Stimulated activated CD4-positive, alpha-beta T cell treated with anti-CD3 and anti-CD28 coated beads, Interleukin-2, amount 100 ng/mL, for 24 hours (primary cell): ENCODE measurements at places on chromosomes 6 and 20.
A peak's percentile ranks its signal among the peaks of the same experiment; 100 is the strongest.

- DNase-seq: peak; percentile 9
Observed at GRCh38 chr6:1585669-1586049, 24.1 kb upstream of the FOXC1 start.

DNA sequence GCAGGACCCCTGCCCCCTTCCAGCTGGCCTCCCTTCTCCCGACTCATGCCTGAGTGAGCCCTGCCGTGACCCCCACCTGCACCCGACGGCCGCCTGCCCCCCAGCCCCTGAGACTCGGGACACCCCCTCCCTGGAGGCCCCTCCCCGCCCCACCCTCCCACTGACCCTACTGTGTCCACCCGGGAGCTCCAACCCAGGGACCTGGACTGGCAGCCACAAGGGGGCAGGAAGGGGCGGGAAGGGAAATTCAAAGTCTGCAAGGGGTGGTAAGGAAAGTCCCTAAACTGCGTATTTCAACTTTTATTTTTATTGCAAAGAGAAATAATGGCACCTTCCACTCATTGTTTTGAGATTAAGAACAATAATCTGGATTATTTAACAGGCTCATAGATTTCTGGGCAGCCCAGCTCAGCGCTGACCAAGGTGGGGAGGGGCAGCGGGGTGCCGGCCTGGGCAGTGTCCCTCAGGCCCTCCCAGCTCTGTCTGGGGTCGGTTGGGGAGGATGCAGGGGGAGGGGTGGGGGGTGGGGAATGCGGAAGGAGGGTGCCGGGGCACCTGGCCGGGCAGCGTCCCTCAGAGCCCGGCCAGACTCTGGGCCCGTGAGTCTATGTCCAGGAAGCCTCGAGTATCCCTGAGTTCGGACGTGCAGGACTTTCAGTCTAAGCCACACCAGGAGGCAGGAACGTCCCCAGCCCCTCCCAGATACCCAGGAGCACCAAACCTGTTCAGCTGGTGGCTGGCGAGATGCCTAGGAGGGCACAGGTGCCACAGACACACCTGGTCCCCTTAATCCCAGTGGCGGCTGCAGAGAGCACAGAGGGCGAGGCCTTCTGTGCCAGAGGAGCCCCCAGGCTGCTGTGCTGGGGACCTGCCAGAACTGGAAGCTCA lies 1.3 kb upstream of the PTK6 start:
- DNase-seq: no peak

GRCh38 chr20:49447946-49448809 lies 34.3 kb downstream of the KCNB1 start:
- no peak for DNase-seq

DNA sequence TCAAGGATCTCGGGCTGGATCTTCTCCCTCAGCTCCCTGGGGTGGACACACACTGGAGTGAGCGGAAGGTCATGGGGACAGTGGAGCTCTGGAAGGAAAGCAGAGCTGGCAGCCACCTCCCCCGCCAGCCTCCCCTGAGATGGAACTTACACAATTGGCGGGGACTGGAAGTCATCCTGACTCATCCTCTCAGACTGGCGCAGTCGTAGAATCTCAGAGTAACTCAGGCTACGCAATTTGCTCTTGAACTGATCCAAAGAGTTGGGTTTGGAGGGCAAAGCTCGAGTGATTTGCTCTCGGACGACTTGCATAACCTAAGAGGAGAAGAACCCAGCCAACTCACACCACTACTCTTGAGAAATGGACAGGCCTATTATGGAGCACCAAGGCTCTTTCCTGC lies 34.8 kb downstream of the ELMO2 start:
- DNase-seq: no peak

DNA sequence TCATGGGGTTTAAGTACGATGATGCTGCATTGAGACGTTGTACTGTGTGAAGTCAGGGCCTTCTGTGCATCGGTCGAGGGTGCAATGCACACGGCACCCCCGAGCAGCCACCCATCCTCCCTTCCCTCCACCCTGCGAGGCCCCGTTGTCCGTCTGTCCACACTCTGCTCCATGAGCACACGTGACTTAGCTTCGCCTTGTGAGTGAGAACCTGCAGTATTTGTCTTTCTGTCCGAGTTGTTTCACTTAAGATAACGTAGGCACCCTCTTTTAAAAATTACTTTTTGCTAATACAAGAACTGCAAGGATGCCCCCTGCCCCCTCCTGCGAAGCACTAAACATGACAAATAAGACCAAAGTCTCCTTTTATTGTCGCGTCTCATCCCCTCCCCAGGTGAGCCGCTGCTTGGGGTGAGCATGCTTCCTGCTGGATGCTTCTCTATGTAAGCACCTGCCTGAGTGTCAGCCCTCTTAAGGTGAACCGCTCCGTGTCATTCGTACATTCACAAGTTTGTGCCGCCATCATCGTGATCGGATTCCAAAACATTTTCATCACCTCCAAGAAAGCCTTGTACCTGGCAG lies 3.6 kb upstream of the RBBP8NL start:
- DNase-seq: no peak

GRCh38 chr6:38239719-38240451 lies 399.8 kb downstream of the BTBD9 start:
- no peak for DNase-seq

- no peak for DNase-seq
Observed at GRCh38 chr6:2957696-2958330, 13.6 kb downstream of the SERPINB6 start.

GRCh38 chr20:44089987-44090674 lies 96.9 kb downstream of the JPH2 start:
- DNase-seq: no peak

DNA sequence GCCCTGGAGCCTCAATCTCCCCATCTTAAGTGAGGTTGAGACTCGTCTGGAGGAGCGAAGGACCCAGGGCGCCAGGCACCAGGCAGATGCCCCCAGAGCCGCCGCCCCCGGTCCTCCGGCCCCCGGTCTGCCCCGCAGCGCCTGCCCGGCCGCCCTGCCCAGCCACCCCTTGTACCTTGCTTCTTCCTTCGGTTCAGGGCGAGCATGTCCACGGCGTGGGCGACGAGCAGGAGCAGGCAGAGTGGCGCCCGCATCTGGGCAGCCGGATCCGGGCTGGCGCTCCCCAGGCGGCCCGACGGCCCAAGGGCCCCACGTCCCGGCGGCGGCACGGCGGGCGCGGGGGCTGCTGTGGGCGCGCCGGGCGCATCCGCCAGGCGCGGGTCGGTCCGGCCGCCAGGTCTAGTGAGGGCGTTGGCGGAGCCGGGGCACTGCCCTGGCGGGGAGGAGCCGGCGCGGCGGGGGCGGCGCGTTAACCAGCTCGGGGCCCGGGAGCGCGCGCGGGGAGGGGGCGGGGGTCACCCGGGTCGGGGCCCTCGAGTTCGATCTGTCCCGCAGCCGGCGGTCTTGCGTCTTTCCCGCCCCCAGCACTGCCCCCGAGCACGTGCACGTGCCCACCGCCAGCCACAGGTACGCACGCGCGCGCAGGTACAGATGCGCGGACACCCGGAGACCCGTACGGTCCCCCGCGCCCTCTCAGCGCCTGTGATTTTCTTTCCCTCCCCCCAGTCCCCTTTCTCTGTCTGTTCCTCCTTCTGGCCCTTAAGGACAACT lies at the start of gene RSPO4:
Gene RSPO4 (minus strand): TSS at position 401 of the 771 bp plus-strand sequence. CDS start 147 bp downstream, at position 254.
- no peak for DNase-seq

- DNase-seq: no peak
Observed at GRCh38 chr6:169158174-169158573, 95.5 kb downstream of the THBS2 start.

DNA sequence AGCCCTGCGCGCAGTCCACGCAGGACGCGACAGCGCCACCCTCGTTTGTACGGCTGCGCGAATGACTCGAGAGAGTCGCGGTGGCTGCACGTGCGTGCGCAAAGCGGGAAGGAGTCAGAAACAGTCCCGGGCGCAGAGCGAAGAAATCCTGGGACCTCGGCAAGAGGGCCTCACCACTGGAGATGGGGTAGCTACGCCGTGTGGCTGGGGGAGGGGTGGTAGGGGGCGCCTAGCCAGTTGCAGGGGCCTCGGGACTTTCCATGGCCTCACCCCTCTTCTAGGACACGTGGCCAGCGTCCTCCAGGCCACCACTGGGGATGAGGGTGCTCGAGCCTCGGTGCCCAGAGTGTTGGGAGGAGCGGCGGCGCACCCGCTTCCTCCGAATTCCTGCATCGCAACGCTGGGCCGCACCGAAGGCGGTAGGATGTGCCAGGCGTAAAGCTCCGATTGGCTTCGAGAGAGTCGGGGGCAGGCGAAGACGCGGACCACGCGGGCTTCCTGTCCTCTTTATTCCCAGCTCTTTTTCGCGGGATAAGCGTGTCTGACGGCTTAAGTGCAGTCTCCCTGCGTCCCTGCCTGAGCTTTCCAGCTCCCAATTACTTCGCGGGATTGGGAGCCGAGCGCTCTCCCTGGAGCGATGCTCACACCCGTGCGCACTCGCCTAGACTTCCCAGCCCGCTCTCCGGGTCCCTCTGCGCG lies 38.7 kb downstream of the NCR2 start:
- DNase-seq: peak; percentile 16

GRCh38 chr6:139474145-139475108 lies 100.0 kb upstream of the CITED2 start:
- no peak for DNase-seq

- no peak for DNase-seq
Observed at GRCh38 chr6:135883045-135883444, 31.5 kb downstream of the PDE7B start.

- DNase-seq: no peak
Observed at GRCh38 chr20:11796026-11796425, 121.7 kb upstream of the BTBD3 start.

DNA sequence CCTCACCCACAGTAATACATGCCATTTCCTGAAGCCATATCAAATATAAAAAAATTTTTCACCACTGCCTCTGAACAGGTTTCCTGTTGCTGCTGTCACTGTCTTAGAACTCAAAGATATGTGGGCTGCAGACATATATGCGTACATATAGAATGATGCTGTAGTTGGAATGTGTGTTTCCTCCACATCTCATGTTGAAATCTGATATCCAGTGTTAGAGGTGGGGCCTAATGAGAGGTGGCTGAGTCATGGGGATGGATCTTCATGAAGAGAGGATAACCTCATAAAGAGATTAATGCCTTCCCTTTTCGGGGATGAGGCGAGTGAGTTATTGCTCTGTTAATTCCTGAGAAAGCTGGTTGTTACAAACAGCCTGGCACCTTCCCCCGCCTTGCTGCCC lies 7.7 kb upstream of the SCP2D1 start:
- DNase-seq: no peak

DNA sequence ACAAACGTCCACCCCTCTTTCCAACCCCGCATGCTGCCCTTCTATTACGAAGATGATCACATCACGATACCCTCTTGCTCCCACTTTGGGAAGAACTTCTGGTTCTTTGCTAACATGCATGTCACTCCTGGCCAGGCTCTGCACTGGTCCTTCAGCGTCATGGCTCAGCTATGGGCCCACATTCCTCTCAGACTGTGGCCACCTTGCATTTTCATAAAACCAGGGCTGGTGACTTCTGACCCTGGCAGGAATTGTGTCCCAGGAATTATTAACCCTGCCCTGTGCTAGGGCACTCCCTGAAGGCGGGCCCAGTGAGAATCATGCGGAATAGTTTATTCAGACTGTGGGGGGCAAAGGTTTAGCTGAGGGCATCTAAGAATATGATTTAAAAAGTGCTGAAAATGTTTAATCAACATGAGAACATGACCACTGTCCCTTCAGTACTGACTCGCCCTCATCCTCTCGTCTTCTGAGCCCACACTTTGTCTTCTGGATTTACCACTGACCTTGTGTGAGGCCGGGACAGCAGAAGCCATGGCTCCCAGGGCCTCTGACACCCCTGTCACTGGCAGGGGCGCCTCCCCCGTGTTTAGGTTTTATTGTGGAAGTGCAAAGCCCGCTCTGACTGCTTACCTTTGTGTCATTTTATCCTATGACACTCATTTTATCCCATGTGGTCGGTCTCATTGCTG lies 38.1 kb upstream of the THBS2 start:
- DNase-seq: no peak

GRCh38 chr6:112690497-112691202 lies 343.5 kb downstream of the RFPL4B start:
- no peak for DNase-seq

DNA sequence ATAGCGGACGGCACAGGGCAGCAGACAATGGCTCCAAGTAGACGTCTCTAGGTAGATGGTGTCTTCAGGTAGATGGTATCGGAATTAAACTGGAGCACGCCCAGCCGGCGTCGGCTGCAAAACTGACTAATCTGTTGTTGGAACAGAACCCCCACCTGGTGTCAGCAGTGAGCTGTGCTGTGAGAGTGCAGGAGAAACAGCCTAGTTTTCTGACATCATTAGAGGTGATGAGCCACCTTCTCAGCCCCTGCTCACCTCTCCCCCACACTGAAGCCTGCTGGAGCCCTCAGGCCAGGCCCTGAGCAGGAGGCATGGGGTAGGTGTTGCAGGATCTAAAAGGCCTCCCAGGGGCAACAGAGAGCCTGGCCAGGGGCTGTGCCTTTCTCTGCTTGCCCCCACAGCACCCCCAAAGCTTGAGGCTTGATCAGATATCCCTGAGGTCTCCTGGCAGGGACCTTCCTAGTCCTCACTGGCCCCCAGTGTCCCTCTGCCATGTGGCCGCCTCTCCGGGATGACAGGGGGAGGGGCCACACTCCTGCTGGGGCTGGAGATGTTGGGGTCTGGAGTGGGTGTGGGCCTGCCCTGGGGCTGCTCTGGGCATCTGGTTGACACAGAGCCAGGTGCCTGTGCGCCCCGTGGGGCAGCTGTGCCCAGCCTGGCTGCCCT lies 6.9 kb upstream of the HELZ2 start:
- peak; percentile 72 for DNase-seq

DNA sequence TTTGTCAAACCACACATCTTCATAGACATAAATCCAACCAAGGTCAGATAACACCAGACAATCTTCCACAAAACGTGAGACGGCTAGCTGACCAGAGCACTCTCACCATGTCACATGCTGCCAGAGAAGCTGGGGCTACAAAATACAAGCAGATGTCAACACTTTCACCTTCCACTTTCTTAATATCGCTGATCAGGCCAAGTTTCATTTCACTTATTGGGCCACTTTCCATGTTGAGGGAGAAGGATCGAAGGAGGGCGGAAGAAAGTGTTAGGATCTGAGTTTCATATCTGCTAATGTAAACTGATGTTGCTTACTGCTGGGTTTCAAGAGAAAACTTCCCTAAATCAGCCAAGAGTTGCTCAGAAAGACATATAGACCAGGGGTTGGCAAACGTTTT lies 177.0 kb upstream of the PRDM1 start:
- DNase-seq: no peak
